ENCODE measurements at places on chromosomes 2 and 18.

DNA sequence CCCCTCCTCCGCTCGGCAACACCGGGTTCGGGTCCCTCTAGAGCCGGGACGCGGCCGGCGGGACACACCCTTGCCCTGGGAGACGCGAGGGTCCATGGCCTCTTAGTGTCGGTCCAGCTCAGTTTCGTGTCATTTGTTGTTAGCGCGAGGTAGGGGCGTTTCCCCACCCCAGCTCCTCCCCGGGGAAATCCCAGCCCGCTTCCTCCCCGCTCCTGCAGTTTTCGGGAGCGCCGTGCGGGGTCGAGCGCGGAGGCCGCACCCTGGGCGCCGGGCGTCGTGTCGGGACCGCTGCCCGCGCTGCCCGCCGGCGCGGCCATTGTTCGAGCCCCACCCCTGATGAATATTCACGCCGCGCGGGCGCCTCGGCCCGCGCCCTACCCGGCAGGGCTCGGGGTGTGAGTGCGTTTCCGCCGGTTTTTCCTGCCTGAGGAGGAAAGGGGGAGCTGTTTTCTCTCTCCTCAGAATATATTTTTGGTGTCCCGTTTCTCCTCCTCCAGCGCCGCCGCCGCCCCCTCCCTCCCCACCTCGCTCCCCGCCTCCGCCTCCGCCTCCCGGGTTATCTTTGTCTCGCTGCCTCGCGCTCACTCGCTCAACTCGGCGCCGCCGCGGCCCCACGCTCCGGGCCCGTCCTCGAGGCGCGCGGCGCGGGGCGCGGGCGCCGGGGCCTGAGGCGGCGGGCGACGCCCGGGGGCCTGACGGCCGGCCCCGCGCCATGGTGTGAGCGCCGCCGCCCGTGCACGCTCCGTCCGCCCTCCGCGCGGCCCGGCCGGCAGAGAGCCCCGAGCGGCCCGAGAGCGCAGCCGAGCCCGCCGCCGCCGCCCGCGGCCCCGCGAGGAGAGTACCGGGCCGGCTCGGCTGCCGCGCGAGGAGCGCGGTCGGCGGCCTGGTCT is at the start of gene MAP4K4:
MAP4K4 (plus strand) TSS at position 584 of the 890 bp plus-strand sequence. CDS start 374 bp downstream, outside the sequence.
- DNase-seq = peak; percentile 76

DNA sequence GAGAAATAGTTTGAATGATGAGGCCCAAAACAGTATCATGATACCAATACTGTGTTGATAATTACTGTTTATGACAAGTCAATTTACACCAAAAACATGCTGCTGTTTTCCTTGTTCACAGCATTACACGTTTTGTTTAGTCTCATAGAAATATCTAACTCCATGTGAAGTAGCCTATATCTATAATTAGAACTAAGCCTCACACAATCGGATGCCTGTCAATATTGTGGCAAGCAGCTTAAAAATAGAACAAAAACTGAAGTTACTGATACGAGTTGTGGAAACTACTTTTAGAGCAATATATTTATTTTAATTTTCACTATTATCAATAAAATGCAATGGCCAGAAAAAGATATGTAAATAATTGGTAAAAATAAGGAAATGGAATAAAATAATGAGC is 470.8 kb downstream of the ZEB2 start:
- DNase-seq = no peak

- peak; percentile 49 for DNase-seq
These were observed 61.3 kb upstream of the RAPGEF4 start for GRCh38 chr2:172674034-172674967.

GRCh38 chr2:236781933-236782816 is 212.6 kb downstream of the ACKR3 start:
- no peak for DNase-seq

- DNase-seq = no peak
These were observed 23.8 kb downstream of the AAK1 start for GRCh38 chr2:69619725-69620124.

DNA sequence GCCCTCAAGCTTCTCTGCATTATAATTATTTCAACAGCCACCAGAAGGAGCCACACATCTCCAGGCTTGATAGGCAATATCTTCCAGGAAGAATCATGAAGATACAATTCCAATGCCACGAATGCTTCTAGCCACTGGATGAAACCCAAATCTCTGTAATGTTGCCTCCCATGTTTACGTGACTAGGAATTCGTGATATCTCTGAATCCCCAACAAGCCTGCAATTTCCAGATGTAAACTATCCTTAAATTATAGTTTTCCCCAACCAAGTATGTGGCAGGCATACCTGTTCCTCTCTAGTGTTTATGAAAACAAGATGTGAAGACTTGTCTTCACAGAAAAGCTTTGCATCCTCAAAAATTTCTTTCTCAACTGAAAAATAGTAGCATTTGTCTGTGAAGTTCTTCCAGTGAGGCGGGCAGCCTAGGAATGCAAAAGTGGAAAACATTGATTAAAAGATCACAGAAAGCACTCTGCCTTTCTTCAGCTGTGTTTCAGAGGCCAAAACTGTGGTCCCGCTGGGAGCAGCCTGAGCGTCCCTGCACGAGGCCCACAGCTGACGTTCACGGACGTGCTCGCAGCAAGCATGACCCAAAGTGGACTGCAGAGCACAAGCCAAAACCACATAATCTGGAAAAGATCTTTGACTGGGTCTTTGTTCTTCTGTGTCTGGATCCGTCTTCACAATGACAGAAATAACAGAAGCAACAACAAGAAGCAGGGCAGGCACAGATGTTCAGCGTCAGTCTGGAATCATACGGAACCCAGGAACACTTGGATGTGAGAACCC is 65.1 kb upstream of the THOC1 start:
- no peak for DNase-seq

DNA sequence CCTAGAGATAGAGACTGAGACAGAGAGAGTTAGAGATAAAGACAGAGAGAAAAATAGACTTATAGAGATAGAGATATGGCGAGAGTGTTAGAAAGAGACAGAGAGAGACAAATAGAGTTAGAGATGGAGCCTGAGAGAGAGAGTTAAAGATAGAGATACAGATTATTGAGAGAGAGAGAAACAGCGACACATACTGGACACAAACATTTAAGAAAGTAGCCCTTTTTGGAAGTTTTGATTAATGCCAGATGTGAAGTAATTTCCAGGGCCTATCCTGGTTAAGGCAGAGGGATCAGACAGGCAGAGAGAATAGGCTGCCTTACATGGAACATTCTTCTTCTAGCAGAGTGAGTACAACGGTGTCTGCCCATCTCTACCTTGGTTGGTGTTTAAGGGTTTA is 311.6 kb upstream of the CDH7 start:
- DNase-seq = no peak

- DNase-seq = no peak
These were observed 52.0 kb upstream of the GLI2 start for GRCh38 chr2:120683701-120684100.

DNA sequence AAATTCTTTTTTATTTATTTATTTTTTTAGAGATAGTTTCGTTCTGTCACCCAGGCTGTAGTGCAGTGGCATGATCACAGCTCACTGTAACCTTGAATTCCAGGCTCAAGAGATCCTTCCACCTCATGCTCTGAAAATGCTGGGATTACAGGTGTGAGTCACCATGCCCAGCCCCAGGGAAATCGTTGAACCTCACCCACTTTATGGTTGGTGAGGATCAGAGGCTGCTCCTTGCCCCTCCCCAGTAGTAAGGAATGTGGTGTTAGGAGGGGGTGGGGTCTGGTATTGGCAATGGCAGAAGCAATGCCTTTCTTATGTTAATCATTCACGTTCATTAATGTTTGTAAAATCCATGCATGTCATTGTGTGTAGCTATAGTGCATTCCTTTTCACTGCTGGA is 161.9 kb downstream of the SUCLG1 start:
- DNase-seq = peak; percentile 1

DNA sequence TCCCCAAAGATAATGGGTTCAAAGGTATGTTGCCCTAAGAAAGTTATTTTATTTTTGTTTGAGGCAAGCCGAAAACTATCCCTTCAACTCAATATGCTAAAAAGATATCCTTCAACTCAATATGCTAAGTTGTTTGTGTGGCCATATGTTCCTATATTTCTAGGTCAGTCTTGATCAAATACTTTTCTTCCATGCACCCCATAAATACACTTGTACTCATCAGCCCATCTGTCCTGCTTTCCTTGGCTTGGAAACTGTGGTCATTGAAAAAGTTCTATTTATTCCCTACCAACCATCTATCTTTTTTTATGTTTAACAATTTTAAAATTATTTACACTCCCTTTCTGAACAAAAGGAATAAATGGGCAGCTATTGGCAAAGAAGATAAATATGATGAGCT is 447.7 kb downstream of the NRXN1 start:
- DNase-seq = no peak

GRCh38 chr2:188089901-188090300 is 201.8 kb upstream of the GULP1 start:
- DNase-seq = no peak

DNA sequence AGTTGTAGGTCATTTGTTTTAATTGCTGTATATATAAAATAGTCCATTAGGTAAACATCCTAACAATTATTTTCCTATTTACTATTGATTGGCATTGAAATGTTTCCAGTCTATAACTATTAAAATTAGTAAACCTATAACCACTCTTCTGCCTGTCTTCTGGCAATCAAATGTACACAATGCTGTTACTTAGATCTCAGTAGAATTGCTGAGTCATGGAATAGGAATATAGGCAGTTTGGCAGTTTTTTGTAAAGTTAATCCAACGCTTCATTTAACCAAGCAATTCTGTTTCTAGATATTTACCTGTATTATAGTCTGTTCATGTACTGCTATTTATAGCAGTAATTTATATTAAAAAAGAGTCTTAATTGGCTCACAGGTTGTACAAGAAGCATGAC is 518.1 kb downstream of the DCDC2C start:
- no peak for DNase-seq

DNA sequence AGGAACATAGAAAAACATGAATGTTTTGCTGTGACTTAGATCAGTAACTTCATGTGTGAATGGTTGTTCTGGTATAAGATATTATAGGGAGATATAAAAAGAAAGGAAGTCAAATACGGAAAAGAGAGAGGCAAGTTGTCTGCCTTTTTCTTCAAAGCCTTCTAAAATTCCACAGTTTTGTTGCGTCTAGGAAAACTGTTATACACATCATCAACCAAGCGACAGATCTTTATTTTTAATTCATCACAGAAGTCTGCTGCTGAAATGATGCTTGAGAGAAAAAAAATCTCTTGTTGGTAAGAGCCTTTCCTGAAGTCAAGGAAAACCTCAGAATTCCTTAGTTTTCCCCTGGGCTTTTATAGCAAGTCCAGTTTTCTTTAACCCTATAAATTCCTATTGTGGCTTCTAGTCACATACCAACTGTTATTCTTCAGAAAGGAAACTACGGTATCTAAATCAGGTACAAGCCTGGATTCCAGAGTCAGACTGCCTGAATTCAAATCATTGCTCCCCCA is 36.3 kb upstream of the TANC1 start:
- no peak for DNase-seq

GRCh38 chr18:27377251-27377650 is 192.1 kb upstream of the CHST9 start:
- no peak for DNase-seq

- DNase-seq = no peak
These were observed 12.4 kb upstream of the IL1R1 start for GRCh38 chr2:102129951-102130646.

DNA sequence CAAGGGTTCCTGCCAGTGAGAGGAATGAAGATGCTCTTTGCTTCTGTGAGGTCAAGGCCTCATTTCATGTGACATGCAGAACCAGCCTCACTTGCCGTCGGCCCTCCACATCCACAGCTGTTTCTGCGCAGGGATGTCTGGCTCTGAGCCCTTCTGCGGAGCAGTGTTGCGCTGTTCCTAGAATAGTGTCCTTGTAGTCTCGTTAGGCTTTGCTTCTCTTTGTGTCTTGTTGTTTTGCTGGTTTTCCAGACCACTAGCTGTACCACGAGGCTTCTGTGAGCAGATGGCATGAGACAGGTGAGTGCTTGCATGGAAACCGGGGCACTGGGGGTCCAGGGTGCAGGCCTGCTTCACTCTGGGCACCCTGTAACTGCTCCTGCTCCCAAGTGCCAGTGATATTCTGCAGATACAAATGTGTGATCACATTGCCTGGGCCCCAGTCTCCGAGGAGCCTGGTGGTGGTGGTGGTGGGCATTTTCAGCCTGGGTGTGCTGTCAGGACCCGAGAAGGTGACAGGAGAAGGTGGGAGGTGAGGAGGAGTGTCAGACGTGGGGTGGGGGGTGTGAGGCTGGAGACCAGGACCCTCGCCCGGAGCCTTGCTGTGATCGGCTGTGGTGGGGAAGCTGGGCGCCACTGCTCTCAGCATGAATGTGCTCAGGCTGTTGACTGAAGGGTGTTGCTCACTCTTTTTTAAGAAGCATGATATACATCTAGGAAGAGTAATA is 34.3 kb downstream of the LDLRAD4 start:
- no peak for DNase-seq

- no peak for DNase-seq
These were observed 532.2 kb downstream of the RIT2 start for GRCh38 chr18:42583283-42583731.

GRCh38 chr18:63083555-63083954 is 236.0 kb downstream of the BCL2 start:
- no peak for DNase-seq

GRCh38 chr2:127640082-127641072 is 5.6 kb upstream of the GPR17 start:
- no peak for DNase-seq
